ENCODE measurements at places on chromosomes 7 and 10.

DNA sequence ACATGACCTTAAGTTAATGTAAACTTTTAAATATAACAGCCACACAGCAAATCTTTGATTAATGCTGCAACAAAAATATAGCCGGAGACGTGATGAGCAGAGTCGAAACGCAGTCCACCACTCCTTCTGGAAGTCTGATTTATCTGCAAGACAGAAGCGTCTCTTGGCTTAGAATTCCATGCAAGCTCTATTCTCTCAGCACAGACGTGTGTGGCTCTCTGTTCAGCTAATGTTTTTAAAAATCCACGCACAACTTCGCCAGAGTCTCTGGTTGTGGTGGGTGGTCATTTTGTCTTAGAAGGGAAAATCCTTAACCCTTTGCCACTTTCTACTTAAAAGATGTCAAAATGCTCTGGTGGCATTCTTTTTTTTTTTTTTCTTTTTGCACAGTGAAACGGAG, 438.0 kb upstream of the MGMT start:
- DNase-seq, result no peak

- DNase-seq, result no peak
Observed at GRCh38 chr7:154804449-154804848, 198.5 kb downstream of the PAXIP1 start.

DNA sequence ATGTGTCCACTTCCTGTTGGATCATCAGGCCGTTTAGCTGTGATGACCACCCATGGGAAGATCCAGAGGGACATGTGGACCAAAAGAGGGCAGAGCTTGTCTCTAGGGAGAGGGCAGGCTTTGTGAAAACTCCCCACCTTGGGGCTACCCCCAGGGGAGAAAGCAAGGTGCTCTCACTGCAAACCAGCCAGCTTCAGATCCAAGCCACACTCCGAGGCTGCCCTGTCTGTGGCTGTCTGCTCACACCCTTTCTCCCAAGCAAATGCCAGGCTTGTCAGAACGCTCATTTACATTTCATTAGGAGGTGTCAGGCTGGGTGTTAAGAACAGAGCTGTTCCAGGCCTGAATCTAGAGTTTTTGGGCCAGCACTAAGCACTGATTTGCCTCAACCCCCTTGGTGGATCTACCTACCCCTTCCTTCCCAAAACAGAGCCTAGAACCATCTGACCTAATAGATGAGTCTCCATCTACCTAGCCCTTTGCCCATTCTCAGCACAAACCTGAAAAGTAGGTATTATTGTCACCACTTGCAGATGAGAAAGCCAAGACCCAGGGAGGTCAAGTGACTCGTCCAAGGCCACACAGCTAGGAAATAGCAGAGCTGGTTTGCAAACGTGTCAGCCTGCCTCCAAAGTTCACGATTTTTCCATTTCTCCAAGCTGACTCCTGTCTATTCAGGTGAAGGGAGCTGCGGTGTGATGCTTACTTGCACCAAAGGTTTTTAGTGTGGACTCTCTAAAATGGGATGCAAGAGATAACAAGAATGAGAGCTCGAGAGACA, 130.9 kb downstream of the EMX2 start:
- DNase-seq, result no peak

DNA sequence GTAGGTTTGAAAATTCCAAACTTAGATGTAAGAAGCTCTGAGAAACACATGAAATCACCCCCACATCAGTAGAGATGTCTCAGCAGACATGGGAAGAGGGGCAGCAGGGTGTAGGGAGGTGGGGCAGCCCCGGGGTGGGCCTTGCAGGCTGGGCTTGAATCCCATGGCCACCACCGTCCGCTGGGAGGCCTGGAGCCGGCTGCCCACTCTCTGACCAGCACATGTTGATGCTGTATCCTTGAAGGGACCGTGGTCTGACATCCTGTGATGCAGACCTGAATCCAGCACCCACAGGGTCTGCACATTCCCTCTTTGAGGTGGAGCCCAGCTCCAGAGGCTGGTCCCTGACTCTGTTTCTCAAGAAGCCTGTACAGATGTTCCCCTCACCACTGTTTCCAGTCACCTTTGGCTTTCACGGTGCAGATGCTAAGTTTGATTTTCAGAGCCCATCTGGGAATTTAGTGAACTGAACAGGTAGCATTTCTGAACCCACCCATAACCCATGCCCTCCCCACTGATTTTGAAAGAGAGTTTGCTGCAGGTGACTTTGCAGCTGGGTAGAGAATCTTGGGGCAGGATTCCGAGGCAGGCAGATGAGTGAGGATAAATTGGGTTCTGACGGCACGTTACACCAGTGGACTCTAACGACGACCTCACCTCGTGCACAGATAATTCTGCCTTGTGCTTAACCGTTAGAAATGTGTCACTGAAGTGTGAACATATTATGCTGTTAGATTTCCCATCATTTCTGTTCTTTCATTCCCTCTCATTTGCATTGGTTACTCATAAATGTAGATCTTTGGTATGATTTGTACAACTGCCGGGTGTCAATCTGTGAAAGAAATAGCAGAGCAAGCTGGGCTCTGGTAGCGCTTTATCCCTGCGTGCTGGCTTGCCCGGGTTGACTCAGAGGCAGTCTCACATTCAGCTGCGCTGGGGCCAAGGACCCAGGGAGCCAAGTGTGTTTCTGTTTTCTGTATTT, 45.7 kb downstream of the IKZF1 start:
- DNase-seq, result no peak

- DNase-seq, result no peak
Observed at GRCh38 chr7:35035511-35035961, 1.7 kb downstream of the DPY19L1 start.

GRCh38 chr10:3169673-3170072, 2.9 kb downstream of the PITRM1 start:
- no peak for DNase-seq

DNA sequence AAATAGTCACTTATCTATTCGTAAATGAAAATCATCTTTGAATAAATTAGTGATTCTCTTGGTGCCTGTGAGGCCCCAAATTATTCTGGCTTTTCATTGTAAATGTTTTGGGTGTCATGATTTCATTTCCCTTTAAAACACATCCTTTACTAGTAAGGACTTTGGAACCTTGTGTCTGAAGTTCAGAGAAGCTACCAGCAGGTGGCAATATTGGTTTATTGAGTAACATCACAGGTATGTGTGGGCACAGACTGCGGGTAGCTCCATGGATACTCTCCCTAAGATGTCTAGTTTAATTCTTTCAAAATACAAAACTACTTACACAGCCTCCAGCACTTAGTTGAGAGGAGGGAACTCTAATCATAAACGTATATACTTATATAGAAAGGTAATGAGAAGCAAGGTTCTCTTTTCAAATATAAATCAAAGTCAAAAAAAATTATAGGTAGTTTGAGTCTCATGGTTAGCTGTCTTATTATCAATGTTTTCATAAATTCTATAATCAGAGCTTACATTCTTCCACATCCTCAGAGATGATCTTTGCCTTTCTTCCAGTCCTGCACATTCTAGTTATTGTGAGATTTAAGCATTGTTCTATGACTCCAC, 449.6 kb downstream of the GRM8 start:
- DNase-seq, result no peak

- DNase-seq, result no peak
Observed at GRCh38 chr10:62690703-62691102, 113.8 kb upstream of the ADO start.

- DNase-seq, result no peak
Observed at GRCh38 chr10:124652701-124653100, 91.5 kb downstream of the FAM53B start.

- DNase-seq, result no peak
Observed at GRCh38 chr10:86945361-86946212, 11.8 kb downstream of the MMRN2 start.

- no peak for DNase-seq
Observed at GRCh38 chr7:85224171-85224570, 37.3 kb upstream of the SEMA3D start.

GRCh38 chr7:89073776-89074175, 278.2 kb upstream of the TEX47 start:
- DNase-seq, result no peak

- DNase-seq, result peak; percentile 99
Observed at GRCh38 chr7:5396999-5397663, 26.5 kb downstream of the TNRC18 start.
